NCI-H187 treated with DMSO at 0.1 percent for 48 hours (cell line): ENCODE measurements at places on chromosomes 7 and 10.

GRCh38 chr10:131897297-131897899 is 3.4 kb upstream of the PPP2R2D start:
- no peak for DNase-seq

GRCh38 chr10:10362800-10363199 is 654.9 kb upstream of the CELF2 start:
- DNase-seq: no peak

DNA sequence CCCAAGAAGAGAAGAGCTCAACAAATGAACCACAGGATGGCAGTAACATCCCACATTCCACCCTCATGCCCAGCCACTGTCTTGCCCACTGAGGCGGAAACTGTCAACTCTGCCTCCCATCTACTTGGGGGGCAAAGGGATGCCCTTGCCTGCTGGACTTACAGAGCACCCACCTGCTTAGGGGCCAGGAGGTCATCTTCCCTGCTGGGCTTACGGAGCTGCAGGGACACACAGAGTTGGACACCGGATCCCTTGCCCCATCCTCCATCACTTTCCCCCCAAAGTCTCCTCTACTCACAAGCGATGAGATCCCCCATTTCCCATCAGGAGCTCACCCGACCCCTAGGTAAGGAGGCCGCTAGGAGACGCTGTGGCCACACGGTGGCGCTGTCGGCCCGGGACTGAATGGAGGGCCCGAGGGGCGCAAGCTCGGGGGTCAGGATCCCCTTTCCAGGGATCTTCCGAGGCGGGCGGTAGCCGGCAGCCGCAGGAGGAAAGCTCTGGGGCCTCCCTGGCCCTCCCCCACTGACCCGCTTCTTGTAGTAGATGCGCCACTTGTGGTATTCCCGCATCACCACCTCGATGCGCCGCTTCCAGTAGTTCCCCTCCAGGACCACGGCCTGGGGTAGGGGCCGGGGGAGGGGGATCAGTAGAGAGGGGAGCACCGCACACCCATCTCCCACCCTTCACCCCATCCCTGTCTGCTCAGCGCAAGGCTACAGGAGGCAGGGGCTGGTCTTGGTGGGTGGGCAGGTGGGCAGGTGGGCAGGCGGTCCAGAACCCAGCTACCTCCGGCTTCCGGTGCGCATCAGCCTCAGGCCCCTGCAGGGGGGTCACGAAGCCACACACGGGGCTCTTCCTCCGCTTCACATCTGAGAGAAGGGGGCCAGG is 17.3 kb downstream of the MLXIPL start:
- no peak for DNase-seq

DNA sequence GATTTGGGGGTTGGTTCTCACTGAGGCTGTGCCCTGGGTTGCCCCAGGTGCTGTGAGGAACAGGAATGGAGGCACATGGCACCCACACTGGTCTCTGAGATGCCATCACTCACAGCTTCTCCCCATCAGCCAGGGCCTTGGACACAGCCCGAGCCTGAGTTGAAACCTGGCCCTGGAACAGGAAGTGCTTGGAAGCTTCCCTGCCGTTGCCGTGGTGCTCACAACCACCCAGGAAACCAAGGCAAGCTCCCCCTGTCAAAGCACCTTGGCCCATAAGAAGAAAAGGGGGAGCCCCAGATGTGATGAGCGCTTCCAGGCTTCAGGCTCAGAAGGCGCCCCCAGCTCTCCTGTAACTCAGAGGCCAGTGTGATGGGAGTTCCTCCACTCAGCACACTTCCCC is at the start of gene BTBD16:
BTBD16 (plus strand) TSS at position 221 of the 400 bp plus-strand sequence. CDS start 3,786 bp downstream, outside the sequence.
- DNase-seq: no peak

- no peak for DNase-seq
These were observed 29.4 kb downstream of the PALD1 start for GRCh38 chr10:70507966-70508365.

DNA sequence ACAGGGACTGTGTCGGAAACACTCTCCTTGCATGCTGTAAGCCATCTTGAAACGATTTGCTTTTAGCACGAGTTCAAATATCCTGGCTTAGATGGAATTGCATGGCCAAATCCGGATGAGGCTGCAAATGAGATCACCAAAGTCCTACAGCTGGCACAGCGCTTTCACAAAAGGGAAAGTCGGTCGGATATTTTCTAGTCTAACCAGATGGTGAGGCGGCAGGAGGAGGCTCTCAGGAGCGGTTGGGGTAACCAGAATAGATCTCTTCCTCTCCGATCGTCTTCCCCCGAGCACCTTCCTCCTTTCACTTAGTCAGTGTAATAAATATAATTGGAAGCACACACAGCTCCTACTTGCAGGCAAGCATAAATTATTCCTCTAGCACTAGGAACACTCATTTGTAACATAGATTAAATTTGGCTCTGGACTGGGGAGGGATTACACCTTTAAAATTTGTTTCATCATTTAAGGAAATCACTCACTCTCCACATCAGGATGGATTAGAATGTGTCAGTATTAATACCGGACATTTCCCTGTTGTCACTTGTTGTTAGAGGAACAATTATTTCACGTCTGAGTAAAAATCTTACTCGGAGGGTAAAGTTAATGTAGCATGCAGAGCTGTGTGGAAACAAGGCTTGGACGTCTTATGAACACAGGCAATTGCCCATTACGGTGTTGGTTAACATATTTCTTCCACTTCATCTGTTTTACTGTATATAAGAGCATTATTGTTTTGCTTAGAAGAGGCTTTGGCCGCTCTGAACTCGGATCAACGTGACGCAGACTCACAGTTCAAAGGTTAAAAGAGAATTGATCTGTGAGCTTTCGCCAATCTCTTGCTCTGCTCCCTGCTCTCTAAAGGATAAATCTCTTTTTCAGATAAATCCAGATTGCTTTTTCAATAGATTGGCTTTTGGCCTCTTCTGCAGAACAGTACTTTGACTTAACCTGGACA is 857.9 kb downstream of the TYW1 start:
- peak; percentile 2 for DNase-seq

GRCh38 chr10:98101366-98101765 is 33.1 kb upstream of the R3HCC1L start:
- DNase-seq: no peak

DNA sequence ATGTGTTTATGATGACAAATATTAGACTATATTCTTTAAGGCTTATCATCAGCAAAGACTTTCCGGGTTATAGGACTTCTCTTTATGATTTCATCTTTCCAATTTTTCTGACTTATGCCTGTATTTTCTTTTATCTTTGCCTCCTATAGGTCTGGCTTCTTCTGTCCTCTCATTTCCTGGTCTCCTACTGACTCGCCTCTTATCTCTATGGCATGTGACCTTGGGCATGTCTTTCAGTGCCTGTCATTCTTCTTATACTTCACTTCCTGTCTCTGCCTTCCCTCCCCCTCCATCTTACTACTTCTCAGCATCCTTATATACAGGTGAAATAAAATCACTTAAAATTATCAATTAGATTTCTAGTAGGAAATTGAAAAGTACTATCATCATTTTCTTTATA is 42.2 kb downstream of the PCDH15 start:
- DNase-seq: no peak

GRCh38 chr10:61463035-61463909 is 10.1 kb upstream of the TMEM26 start:
- no peak for DNase-seq

DNA sequence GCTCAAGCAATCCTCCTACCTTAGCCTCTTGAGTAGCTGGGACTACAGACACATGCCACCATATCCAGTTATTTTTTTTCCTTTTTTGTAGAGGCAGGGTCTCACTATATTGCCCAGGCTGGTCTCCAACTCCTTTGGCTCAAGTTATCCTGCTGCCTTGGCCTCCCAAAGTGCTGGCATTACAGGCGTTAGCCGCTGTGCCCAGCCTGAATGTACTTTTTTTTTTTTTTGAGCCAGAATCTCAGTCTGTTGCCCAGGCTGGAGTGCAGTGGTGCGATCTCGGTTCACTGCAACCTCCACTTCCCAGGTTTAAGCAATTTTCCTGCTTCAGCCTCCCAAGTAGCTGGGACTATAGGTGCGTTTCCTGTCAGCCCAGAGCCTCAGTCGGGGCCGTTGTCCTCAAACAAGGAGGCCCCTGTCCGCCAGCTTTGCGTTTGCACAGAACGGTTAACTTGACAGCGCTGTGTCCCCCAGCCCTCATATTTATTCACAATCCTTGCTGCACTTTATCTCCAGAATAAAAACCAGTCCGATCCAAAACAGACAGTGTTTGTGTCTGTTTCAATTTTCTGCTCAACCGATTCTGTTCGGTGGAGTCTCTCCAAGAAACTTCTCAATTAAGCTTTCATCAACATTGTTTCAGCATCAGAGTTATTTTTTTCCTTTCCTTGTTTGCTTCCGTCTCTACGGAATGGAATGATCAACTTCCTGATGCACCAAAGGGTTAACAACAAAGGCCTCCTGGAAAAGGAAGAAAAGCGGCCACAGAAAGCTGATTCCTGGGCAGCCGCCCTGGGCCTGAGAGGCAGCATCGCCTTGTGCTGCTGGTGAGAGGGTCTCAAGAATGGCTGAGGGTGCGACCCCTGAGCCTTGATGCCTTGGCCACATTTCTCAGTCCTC is 64.5 kb downstream of the PDIA4 start:
- DNase-seq: no peak

GRCh38 chr7:117839507-117839906 is 33.7 kb downstream of the CTTNBP2 start:
- no peak for DNase-seq

- DNase-seq: no peak
These were observed 20.0 kb downstream of the CUBN start for GRCh38 chr10:17109475-17110207.

GRCh38 chr10:61830072-61830845 is 71.2 kb upstream of the ARID5B start:
- no peak for DNase-seq

DNA sequence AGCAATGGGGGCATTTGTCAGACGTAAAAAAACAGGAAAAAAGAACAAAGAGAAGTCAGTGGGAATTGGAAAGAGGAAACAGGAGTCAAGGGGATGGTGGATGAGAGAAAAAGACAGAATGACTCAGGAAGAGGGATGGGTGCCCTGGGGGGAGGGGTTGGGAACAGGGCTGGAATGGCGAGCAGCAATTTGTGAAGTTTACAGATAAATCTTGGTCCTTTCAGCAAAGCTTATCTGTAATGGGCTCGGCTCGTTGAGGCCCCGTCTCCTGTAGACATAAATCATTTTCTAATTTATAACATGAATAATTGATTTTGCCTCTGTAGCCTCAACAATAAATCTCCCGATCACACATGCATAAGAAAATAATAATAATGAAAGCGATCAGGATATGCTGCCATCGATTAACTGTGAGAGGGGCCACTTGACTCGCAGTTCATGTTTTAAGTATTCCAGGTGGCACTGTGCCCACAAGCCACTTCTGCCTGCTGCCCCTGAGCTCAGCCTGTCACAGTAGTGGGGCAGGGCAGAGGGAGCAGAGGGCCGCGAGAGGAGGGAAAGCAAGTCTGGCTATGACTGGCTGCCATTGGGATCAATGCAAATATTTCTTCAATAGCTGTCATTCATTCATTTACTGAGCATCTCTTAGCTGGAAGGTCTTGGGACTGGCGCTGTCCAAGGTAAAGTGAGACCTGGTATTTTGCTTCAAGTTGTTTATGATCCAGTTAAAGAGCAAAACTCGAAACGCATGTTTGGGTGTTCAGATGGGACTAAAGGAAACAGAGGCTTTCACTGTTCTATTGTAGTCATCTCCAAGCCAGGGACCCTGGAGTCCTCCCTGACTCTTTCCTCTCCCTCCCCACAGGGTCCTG is 47.4 kb upstream of the R3HCC1L start:
- no peak for DNase-seq

GRCh38 chr7:102063690-102064180 is 222.9 kb upstream of the SH2B2 start:
- DNase-seq: no peak

DNA sequence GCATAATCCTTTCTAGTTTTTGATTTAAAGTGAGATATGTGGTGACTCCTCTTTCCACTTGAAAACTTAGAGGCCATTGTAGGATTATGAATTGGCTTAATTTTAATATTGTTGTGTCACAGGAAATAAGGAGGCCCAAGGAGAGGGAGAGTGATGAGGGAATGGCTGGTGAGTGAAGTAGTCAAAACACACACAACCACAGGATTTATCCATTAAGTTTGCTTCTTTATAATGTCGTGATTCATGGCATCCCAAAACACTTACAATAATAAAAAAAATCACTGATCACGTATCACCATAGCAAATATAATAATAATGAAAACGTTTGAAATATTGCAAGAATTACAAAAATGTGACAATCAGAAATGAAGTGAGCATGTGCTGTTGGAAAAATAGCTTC is 1215.5 kb upstream of the LRRTM3 start:
- no peak for DNase-seq

GRCh38 chr10:69048103-69048502 is 39.8 kb upstream of the SRGN start:
- DNase-seq: no peak

DNA sequence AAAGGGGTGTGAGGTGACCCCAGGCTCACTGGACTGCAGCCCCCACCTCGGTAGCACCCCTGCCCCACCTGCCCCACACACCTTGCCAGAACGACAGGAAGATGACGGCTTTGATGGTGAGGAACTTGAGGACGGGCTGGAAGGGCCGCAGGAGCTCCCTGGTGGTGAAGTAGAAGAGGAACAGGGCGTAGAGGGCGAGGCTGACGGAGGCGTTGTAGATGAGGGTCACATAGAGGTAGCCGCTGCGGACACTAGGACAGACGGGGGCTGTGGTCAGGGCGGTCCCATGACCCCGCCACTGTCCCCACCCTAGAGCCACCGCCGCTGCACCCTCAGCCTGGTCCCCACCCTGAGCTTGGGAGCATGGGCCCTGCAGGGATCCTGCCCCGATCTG is 7.6 kb downstream of the TMEM184A start:
- no peak for DNase-seq

GRCh38 chr10:83691791-83692596 is 447.3 kb upstream of the GHITM start:
- DNase-seq: no peak
